ENCODE measurements at places on chromosomes 1 and 21. TPM values are rescaled to one million over a fixed set of nuclear protein-coding genes. Genes with fewer than 3 reads are reported as not detected.

Gene ATP1B1
- total RNA-seq: 14.3 TPM

Gene DMRTA2
- not detected for total RNA-seq

Gene AMPD1
- total RNA-seq: not detected

- DNase-seq: no peak
These were observed 857 bp upstream of the AK5 start for GRCh38 chr1:77280962-77281361.

DNA sequence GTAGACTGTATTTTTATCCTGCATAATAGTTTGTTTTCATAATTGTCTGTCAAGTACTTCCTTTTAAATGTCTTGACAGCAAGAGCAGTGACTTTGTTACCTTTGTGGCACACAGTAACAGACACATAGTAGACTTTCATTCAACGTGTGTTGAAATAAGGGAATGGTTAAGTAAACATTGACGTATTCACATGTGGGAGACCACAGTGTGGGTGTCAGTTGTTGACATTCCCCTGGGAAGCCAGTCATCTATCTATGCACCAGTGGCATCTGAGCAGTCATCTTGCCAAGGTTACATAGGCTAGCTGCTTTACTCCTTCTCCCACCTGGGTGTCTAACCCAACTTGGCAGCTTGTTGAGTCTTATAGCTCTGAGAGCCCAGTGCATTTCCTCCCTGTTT is 1.4 kb upstream of the NUP133 start:
- DNase-seq: no peak
